ENCODE measurements at places on chromosomes 12 and 14. TPM values are rescaled to one million over a fixed set of nuclear protein-coding genes. Genes with fewer than 3 reads are reported as not detected.

- DNase-seq, result no peak
- no peaks in the 10 kb centered on the region for H3K36me3 ChIP-seq
- no peaks in the 10 kb centered on the region for H3K27me3 ChIP-seq
- H3K27ac ChIP-seq, result no peak overlapping the region
- no peak overlapping the region for H3K4me3 ChIP-seq
These were observed 44.9 kb downstream of the ERH start for GRCh38 chr14:69353168-69353567.

CYP27B1 gene
- total RNA-seq, result 7.4 TPM

SCN8A gene
- 0.66 TPM for total RNA-seq

GRCh38 chr14:56487090-56487667 is 92.4 kb upstream of the TMEM260 start:
- H3K27me3 ChIP-seq, result peaks cover 3% of the 10 kb centered on the region
- no peaks in the 10 kb centered on the region for H3K4me1 ChIP-seq
- H3K27ac ChIP-seq, result no peak overlapping the region
- H3K36me3 ChIP-seq, result no peaks in the 10 kb centered on the region

DNA sequence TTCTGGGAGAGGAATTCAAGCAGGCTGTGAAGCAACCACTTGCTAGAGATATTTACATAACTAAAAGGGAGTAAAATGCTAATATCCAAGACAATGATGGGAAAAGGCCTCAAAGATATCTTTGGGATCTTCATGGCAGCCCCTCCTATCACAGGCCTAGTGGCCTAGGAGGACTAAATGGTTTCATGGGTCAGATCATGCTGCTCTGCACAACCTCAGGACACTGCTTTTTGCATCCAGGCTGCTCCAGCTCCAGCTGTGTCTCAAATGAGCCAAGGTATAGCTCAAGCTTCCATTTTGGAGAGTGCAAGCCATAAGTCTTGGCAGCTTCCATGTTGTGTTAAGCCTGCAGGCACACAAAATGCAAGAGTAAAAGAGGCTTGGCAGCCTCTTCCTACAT is 195.6 kb upstream of the SSTR1 start:
- H3K36me3 ChIP-seq, result no peaks in the 10 kb centered on the region
- no peak for DNase-seq
- no peaks in the 10 kb centered on the region for H3K27me3 ChIP-seq
- H3K4me3 ChIP-seq, result no peak overlapping the region
- H3K4me1 ChIP-seq, result no peaks in the 10 kb centered on the region

NPAS3 gene
- not detected for total RNA-seq

LBHD2 gene
- total RNA-seq, result not detected

DNA sequence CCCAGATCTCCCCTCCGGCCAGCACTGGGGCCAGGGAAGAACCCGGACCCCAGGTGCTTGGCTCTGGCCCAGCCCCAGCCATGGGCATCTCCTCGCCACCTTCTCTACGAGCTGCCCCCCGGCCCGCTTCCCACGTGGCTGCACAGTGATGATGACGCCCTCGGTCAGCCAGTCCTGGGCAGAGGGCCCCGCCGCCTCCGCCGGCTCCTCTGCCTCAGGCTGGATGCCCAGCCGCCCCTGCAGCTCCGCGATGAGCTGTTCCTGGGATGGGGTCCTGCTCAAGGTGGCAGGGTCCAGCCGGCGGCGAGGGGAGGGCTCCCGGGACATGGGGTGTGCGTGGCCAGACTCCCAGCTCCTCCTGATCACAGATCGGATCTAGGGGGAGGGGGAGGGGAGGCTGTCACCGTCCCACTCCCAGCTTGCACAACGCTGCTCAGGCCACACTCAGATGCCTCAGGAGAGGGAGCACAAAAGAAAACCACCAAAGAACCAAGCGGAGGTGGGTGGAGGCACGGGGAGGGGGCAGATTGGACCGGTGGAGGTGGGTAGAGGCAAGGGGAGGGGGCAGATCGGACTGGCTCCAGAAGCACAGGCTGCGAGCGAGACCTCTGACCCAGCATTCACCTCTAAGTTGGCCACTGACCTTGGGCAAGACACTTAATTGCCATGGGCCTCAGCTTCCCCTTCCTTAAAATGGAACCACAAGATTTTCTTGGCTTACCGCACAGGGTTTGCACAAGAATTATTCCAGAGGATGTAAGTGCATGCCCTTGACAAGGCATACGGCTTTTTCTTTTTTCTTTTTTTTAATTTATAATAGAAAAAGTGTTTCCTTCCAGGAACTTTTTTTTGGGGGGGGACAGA is 16.1 kb upstream of the RPLP0 start:
- no peaks in the 10 kb centered on the region for H3K4me1 ChIP-seq
- no peak overlapping the region for H3K27ac ChIP-seq
- no peak for DNase-seq
- H3K4me3 ChIP-seq, result no peak overlapping the region
- H3K27me3 ChIP-seq, result no peaks in the 10 kb centered on the region
- peaks cover 56% of the 10 kb centered on the region for H3K36me3 ChIP-seq

DNA sequence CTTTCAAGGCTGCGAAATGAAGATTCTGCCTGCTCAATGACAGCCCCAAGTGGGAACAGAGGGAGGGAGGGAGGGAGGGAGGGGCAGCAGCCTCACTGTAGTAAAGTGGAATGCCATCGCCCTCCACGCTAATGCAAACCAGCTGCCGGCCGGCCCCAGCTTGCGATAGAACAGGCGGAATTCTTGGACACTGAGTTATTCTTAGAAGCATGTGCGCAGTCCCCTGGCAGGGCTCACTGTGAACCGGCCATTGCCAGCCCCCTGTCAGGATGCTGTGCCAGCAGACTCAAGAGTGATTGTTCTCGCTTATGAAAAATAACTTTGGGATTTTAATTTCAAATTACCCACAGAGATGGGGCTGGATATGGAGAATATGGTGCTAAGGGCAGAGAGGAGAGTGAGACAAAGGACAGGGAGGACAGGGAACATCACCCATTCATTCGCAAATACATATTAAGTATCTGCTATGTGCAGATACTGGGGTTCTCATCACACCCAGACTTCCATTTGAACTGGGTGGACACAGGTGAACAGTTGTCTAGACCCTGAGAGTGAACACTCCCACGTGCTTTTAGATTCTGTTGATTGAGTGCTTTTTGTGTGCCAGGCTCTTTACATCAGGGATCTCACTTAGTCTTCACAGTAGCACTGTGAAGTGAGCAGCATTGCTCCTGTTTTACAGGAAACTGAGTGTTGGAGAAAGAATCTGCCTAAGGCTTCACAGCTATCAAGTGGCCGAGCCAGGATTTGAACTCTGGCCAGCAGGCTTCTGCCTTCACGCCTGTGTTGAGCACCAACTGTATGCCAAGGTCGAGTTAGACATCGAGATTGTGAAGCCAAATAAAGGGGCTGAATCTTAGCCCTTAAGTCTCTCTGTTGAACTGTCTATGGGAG is 192.9 kb downstream of the C12orf75 start:
- no peak overlapping the region for H3K4me3 ChIP-seq
- H3K27me3 ChIP-seq, result no peaks in the 10 kb centered on the region
- no peaks in the 10 kb centered on the region for H3K36me3 ChIP-seq
- DNase-seq, result no peak

- H3K4me3 ChIP-seq, result no peak overlapping the region
- H3K27ac ChIP-seq, result no peak overlapping the region
- no peaks in the 10 kb centered on the region for H3K36me3 ChIP-seq
- DNase-seq, result no peak
These were observed 50.4 kb downstream of the TBX5 start for GRCh38 chr12:114355389-114356088.
